ENCODE measurements at places on chromosomes 1 and 21.

- DNase-seq = no peak
Observed at GRCh38 chr1:211331011-211331709, 4.5 kb downstream of the TRAF5 start.

DNA sequence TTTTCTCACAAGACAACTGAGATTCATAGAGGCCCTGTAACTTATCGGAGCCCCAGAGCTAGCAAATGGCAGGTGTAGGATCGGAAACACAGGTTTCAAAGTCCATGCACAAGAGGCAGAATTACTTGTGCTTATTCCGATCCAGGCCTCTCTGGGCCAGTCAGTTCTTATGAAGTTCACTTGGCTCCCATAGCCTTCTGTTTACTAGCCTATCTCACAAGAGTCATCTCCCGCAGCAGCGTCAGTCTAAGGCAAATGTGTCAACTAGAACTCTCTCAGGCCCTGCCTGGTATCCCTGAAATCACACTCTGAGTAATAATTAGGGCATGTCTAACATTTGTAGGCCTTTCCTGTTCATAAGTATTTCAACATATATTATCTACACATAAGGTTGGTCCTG is 43.3 kb downstream of the PHC2 start:
- DNase-seq = no peak

- DNase-seq = no peak
Observed at GRCh38 chr1:36055706-36056105, 28.2 kb upstream of the TEKT2 start.

DNA sequence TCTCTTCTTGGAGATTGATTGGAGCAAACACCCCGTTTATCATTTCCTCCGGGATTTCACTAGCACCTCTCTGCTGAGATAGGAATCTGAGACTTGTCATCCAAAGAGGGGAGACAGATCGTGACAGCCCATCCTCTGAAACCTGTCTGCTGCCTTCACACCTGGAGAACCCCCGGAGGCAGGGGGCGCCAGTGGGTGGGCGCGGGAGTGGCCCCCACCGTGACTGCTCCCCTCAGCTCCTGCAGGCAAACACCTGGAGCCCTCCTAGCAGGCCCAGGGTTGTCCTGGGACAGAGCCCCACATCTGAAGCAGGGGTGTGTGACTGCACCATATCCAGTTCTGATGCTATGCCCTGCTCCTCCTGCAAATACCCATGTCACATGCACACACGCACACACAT is 209.5 kb upstream of the POU3F1 start:
- DNase-seq = no peak

GRCh38 chr21:45208627-45208951 is 79.1 kb downstream of the POFUT2 start:
- DNase-seq = no peak

- DNase-seq = no peak
Observed at GRCh38 chr1:228487336-228488124, at the start of gene RNF187. RNF187 (plus strand) TSS chr1:228487382.

GRCh38 chr1:181490740-181491712 is 7.7 kb downstream of the CACNA1E start:
- no peak for DNase-seq

GRCh38 chr1:226723657-226724532 is 15.2 kb downstream of the ITPKB start:
- peak; percentile 54 for DNase-seq

DNA sequence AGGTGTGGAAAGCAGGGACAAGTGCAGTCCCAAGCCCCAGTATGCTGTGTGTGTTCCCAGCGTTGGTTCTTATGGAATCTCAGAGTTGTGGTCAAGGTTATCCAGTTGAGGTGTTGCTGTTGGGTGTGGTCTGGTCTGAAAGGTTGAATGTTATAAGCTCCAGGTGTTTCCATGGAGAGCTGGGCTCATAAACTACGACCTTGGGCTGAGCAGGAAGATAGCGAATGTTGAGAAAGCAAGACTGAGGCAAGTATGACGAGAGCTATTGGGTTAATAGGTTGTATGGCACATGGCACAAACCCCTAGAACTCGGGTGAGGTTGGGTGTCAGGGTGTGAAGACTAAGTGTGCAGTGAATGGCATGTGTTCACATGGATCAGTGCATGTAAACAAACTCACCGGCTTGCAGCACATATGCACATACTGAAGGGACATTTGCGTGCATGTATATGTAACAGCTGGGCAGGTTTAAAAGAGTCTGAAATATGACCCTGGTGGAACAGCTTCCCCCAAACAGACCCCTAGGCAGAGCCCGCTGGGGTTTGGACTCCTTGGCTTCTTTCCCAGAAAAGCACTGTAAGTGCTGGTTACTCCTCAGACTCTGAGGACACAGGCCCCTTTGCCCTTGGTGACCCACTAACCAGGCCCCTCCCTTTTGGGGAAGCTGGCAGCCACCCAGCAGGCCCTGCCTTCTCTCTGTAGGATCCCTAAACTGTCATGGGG is 117.5 kb downstream of the NAV1 start:
- no peak for DNase-seq

GRCh38 chr1:81550753-81551152 is 250.0 kb upstream of the ADGRL2 start:
- no peak for DNase-seq

DNA sequence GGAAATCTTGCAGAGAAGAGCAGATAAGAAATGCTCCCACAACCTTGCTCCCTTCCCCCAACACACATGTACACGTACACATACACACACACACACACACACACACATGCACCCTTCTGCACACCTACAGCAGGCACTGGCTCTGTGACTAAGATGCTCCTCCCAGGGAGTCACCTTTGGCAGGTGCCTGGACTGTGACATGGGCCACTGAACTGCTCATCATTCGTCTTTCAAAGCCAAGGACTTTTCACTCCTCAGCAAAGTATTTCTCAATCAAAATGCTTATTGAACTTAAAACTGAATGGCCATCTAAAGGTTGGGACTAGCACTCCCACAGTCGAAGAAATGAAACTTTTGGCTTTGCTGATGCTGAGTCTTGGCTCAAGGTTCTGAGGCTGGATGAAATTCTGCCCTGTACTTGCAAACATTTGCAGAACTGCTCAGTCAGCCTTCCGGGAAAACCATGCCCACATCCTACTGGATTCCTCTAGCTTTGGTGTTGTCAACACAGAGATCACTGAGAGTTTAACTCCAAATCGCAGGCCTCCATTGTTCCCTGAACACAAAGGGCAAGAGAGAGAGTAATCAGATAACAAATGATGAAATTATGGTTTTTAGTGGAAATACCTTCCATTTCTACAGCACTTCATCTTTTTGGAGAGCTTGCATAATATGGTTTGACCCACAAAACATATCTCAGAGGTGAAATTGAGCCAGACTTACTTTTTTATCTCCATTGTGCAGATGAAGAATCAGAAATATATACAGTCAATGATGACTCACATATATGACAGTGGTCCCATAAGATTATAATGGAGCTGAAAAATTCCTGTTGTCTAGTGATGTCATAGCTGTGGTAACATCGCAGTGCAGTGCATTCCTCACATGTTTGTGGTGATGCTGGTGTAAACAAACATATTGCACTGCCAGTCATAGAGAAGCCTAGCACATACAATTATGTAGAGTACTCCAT is 72.4 kb upstream of the BCAR3 start:
- DNase-seq = no peak

DNA sequence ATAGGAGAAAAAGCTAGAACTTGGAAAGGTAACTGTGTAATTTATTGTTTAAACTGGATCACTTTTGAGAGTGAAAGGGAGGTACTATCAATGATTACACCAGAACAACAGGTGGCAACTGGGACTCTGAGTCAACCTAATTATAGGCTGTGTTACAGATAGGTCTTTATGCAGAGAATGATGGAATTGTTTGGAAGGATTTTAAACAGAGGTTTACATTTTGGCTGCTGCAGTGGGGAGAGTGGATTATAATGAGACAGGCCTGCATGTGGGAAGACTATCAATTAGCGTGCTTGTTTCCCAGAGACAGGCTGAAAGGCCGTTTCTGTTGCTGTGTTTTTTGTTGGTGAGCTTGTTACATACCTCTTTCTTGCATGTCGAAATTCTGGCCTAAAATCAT is 432.9 kb downstream of the PLA2G4A start:
- DNase-seq = peak; percentile 88
